ENCODE measurements at places on chromosomes 7 and 10. TPM values are rescaled to one million over a fixed set of nuclear protein-coding genes. Genes with fewer than 3 reads are reported as not detected.

Gene GNAT3
- not detected for total RNA-seq

Gene SEMA4G
- 1.2 TPM for total RNA-seq

Gene TIMM23
- total RNA-seq, result 102 TPM

Gene CELF2
- total RNA-seq, result 2.0 TPM

Gene PILRA
- not detected for total RNA-seq
